ENCODE measurements at places on chromosomes 5 and 9.

- no peak for DNase-seq
These were observed 193.0 kb downstream of the SPOCK1 start for GRCh38 chr5:137305971-137306602.

GRCh38 chr5:31911291-31912265 lies 262.5 kb downstream of the GOLPH3 start:
- DNase-seq, result no peak

DNA sequence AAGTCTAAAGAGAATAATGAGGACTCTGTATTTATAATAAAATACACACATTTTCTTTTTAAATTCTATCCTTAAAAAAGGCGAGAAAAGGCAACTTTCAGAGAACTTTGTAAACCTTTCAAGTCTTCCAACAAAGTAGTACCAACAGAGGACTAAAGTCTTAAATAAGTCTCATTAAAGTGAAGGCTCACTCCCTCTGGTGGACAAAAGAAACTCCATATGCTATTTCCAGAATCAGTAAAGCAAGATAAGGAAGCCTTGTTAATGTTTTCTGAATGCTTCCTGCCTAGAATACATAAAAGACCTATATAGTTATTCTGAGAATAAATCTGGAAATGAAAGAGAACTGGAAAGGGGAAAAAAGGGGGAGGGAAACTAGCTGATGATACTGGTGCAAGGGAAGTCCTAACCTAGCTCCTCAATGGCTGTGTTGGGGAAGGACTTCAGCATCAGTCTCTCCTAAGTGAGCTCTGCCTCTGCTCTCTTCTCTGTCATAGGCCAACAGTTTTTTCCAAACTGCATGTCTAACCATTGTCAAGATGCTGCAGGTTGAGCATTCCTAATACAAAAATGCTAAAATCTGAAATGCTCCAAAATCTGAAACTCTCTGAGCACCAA lies 7.2 kb downstream of the HMGCS1 start:
- DNase-seq, result no peak

GRCh38 chr9:133526721-133527321 lies 2.1 kb upstream of the MYMK start:
- no peak for DNase-seq

- no peak for DNase-seq
These were observed 47.9 kb downstream of the ADGRV1 start for GRCh38 chr5:90606539-90606938.

DNA sequence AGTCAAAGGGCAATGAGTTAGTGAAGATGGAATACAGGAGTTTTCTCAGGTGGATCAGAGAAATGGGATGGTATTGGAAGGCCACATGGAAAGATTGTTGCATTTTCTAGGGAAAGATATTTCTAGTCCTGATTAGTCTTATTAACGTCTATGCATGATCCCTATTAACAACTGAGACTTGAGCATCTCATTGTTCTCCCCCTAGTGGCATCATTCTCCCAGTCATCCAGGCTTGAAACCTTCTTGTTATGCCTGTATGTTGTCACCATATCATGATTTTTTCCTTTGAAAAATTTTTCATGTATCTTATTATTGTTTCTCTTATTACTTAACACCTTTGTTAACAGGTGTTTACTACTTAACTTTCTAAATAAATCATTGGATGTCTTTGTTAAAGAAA lies 34.4 kb downstream of the KIF2A start:
- DNase-seq, result no peak

DNA sequence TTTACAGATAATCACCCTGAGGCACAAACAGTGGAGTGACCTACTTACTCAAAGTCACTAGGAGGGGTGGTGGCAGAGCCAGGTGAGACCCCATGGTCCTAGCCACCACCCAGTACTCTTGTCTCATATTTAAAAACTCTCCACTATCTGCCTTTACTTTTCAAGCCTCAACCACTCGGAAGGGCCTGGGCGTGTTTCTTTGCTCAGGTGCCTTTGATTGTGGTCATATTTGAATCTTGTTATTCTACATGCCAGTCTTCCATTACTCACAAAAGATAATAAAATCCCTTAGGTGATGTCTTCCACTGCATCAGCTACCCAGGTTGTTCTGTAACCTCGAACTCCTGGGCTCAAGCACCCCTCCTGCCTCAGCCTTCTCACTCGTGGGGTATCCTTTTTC lies 20.7 kb upstream of the TRIM36 start:
- no peak for DNase-seq

DNA sequence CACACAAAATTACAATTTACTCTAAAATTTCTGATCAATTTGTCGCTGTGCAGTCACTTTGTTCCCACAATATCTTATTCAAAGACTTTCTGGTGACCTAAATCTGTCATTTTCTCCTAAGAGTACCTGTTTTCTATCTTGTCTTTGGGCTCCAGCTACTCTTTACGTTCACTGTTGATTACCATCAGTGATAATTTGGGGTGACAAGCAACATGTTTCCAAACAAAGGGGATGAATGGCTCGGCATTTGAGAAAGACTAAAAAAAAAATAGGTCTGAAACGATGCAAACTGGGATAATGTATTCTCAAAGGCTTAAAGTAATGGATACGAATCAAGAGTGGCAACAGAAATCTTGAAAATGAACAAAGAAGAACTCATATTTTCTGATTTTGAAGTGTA lies 205.2 kb upstream of the DAB2 start:
- DNase-seq, result no peak

DNA sequence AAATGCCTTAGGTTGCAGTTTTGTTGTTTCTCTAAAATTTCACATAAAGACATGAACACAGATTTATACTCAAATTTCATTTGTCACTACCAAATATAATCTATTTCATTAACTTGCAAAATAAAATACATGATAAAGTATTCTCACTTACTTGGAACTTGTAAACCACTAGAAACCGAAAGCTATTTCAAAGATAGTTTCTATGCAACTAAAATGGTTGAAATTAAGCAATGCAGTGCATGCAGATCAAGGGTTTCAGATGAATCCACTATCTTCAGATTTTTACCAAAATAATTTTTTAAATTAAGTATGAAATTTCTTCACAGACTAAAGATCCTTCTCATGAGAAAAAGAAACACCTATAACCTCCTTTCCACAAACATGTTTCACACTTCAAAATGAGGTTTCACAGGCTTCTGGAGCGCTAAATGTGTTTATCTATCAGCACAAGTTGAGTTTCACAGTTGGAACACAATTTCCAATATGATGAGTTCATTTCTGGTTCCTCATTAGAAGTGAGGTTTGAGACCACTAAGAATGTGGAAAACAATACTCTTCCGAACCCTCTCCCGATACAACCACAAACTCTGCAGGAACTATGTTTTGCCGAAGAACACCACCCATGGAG lies 63.9 kb downstream of the EPB41L4A start:
- no peak for DNase-seq

DNA sequence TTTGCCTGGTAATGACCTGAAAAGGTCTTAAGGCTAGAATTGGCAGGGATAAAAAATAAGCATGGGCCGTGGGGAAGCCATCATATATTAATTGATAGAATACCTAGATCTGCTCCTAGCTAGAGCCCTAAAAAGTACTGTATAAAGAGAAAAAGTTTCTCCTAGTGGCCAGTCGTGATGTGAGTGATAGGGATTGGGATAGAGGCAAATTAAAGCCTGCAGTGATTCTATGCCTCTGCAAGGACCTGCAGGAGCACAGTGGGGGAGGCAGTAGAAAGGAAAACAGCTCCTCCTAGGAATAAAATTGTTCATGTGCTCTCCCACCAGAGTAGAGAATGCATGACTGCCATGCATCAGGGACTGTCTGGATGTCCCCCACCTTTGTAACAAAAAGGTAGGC lies 56.2 kb upstream of the FTMT start:
- no peak for DNase-seq

DNA sequence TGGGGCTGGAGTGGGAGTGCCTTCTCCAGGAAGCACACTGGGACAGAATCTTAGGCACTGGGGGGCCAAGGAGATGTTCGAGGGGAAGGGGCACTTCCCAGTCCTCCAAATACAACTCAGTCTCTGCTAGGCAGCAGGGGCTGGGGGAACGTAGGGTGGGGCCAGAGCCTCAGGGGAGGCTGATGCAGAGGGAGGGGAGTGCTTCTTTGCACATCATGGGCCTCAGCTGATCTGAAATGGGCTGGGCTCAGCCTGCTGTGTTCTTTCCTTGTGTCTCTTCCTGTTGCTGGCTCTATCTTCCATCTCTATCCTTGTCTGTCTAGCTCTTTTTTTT lies 15.6 kb downstream of the PSD2 start:
- DNase-seq, result no peak

- DNase-seq, result no peak
These were observed 962 bp upstream of the TXN start for GRCh38 chr9:110257097-110257841.

DNA sequence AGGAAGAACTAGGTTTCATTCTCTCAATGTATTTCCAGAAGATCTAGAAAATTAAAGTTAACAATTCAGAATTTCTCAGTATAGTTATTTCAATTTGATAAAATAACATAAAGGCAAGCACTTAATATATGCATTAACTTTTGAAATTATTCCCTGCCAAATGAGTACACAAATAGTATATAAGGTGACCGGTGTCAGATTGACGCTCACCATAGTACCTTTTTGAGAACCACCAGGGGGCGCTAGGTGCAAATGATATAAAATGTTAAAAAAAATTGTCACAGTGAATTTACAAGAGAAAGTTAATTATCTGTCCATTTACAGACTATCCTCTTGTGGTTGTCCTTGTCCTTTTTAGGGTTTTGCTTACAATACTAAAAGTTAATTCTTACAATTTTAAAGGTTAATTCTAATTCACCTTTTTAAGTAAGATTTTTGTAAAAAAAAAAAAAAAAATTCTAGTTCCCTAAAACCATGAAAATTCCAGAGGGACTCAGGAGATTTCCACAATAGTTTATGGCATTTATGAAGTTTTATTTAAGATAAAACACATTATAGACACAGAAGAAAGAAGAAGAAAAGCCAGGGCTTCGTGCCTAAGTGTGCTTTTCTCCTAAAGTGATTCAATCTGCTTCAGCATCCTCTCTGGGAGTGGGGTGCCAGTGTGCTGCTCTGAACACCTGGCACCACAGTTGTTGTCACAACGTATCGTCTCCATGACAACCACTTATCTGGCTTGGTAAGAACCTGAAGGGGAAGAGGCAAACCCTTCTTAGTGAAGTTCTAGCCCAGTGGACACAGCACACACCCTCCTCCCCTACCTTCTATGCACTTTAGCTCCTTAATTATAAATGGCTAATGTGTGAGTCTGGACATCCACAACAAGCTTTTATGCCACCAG lies 1.7 kb downstream of the ADAMTS16 start:
- no peak for DNase-seq
